EH (cell line): ENCODE measurements at places on chromosomes 16 and 17.

DNA sequence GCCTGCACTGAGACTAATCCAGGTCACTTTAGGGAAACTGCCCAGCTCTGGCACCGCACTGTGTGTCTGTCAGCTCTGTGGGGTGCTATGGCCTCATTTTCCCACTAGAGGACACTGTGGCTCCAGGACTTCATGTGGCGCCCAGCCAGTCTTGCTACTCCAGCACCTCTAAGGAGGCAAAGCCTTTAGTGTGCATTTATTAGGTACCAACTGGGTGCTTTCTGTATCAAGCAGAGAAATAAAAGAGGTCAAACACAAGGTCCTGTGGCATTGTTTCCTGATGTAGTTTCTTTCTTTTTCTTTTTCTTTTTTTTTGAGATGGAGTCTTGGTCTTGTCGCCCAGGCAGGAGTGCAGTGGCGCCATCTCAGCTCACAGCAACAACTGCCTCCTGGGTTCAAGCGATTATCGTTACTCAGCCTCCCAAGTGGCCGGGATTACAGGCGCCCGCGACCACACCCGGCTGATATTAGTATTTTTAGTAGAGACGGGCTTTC is 12.5 kb upstream of the RHBDL3 start:
- peak; percentile 79 for DNase-seq

DNA sequence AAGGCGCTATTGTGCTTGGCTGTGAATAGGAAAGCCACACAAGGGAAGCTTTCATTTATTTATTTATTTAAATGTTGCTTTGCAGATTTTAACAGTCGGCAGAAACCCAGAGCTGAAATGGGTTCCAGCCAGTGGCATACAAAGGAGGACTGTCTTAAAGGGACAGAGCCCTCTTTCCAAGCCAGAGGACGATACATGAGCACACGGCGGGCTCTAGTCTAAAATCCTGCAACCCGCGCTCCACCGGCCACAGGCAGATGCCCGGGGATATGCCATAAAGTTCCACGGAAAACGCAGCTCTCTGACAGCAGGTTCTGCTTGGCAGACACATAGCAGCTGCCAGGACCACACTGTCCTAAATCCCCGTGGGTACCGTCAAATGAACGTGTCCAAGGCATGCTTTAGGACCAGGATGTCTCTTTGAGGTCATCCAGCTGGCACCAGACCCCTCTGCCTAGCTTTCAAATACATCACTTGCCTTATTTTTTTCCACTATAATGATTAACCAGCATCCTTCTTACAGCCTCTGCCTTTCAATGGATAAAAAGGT is 64.6 kb downstream of the CYTH1 start:
- peak; percentile 53 for DNase-seq

GRCh38 chr17:39792526-39793221 is 54.9 kb downstream of the GRB7 start:
- DNase-seq: no peak

GRCh38 chr17:8839410-8839935 is 28.0 kb downstream of the PIK3R6 start:
- DNase-seq: no peak

DNA sequence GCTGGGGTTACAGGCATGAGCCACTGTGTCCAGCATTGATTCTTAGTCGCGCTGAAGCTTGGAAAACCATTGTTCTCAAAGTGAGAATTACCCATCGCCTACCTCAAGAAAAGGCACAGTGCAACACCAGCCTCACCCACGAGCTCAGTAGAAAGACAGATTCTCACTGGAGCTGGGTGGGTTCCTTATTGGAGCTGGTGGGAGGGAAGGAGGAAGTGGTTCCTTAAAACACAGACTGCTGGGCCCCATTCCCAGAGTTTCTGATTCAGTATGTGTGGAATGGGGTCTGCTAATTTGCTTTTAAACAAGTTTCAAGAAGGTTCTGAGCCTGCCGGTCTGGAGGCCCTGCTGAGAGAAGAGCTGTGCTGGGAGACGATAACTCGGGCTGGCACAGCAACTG is 264.7 kb downstream of the ENGASE start:
- DNase-seq: no peak

- peak; percentile 54 for DNase-seq
Measured at GRCh38 chr16:13919330-13919682, 648 bp upstream of the ERCC4 start.

- DNase-seq: no peak
Measured at GRCh38 chr17:27549251-27549893, 81.6 kb upstream of the LGALS9 start.

DNA sequence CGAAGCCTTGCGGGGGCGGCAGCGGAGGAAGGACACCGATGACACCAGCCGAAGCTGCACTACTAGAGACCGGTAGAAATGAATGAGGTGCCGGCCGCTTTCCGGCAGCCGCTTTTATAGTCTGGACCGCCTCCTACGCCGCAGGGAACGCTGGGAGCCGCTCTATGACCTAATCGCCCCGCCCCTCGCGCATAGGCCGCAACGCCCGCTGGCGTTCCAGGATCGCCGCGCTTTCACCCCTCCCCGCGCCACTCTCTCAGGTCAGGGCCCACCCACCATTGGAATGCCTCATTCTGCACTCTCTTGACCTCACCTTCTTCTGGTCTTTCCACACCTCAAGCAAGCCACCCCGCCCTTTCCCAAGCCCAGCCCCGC is at the start of gene DDX5:
DDX5 (minus strand) TSS at position 89 of the 375 bp plus-strand sequence. CDS start 170 bp downstream, outside the sequence.
- DNase-seq: peak; percentile 95

- DNase-seq: peak; percentile 47
Measured at GRCh38 chr17:50175035-50175807, 9.4 kb downstream of the SGCA start.

DNA sequence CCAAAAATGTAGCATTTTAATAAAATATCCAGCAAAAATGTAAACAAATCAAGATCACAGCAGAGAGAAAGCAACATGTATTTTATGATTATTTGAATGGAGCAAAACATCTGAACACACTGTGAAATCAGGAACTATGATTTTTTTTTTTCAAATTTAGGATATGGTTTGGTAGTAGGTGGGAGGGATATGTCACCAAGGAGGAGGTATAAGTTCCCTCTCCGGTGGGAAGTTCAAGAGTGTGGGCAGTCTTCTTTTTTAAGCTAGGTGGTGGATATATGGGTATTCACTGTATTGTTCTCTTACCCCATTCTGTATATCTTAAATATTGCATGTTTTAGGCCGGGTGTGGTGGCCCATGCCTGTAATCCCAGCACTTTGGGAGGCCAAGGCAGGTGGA is 10.2 kb downstream of the CDR2 start:
- DNase-seq: no peak

DNA sequence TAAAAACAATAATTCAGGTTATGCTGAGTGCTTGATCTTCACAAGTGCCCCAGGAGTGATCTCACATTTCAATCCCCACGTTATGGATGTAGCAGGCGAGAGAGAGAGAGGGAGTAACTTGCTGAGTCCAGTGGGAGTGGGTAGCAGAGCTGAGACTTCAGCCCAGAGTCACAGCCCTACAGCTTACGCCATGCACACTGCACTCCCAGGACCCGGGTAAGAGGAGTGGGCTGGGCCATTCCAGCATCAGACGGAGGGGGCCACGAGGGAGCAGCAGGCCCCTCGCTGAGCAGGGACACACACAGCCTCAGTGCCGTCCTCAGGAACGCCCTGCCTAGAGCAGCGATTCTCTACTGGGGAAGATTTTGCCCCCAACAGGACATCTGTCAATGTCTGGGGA is 9.8 kb upstream of the KIF19 start:
- DNase-seq: no peak

GRCh38 chr17:9024497-9024896 is 3.2 kb downstream of the NTN1 start:
- no peak for DNase-seq

DNA sequence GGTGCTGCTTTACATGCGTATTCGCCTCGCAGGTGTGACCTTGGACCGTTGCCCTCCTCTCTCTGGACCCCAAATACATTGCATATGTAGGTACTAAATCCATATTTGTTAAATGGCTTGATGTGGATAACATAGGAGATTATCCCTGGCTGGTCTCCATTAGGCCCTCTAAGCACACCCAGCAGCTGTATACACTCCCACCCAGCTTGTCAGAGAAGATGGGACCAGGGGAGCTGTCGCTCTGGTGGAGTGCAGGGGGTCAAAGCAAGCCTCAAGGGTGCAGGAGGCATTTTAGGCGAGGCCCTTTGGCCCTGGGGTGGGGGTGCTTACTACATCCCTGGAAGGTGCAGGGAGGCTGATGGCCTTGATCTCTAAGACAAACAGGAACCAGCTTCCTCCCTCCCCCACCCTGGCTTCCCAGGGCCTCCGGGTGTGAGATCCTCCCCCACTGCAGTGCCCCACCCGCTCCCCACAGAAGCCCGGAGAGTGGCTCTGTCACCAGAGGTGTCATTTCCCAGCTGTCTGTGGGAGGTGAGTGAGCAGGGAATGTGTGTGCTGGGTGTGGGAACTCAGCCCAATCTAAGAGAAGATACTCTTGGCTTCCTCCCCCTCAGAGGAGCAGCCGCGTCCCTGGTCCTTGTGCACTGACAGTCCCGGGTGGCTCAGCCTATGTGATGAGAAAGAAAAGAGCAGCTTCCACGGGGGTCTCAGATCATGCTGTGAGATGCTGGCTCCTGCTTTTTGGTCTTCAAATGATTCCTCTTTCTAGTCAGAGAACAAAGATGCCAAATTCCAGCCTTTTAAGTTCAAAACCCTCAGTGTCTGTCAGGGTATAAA is 1.4 kb upstream of the VAMP2 start:
- DNase-seq: peak; percentile 79

GRCh38 chr16:88424587-88425235 is 28.4 kb upstream of the ZFPM1 start:
- DNase-seq: no peak

- DNase-seq: no peak
Measured at GRCh38 chr17:32515677-32516383, 29.0 kb downstream of the CDK5R1 start.

DNA sequence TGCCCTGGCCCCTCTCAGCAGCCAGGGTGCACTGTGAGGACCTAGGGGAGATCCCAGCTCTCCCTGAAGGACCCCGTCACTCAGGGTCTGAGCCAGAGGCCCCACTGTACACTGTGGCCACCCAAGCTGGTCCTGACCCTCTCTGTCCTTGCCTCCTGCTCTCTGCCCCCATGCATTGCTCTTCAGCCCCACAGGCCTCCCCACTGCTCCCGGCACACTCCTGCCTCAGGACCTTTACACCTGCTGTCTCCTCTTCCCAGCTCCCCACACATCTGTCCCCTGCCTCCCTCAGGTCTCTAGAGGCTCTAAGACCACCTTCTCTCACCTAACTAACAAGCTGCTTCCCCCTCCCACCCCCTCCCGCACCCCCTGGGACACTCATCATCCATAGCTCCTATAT is 12.9 kb upstream of the RAI1 start:
- DNase-seq: no peak

- peak; percentile 75 for DNase-seq
Measured at GRCh38 chr16:14284930-14285512, 213.9 kb downstream of the MRTFB start.

DNA sequence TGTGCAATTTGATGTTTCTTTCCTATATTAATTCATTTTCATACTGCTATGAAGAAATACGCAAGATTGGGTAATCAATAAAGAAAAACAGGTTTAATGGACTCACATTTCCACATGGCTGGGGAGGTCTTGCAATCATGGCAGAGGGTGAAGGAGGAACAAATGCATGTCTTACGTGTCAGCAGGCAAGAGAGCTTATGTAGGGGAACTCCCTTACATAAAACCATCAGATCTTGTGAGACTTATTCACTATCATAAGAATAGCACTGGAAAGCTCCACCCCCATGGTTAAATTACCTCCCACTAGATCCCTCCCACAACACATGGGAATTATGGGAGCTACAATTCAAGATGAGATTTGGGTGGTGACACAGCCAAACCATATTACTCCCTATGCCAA is 418.9 kb upstream of the MAF start:
- no peak for DNase-seq

GRCh38 chr17:30220414-30220813 is 15.1 kb downstream of the SLC6A4 start:
- DNase-seq: no peak

GRCh38 chr17:6555331-6556120 is 829 bp downstream of the PITPNM3 start:
- DNase-seq: peak; percentile 45

DNA sequence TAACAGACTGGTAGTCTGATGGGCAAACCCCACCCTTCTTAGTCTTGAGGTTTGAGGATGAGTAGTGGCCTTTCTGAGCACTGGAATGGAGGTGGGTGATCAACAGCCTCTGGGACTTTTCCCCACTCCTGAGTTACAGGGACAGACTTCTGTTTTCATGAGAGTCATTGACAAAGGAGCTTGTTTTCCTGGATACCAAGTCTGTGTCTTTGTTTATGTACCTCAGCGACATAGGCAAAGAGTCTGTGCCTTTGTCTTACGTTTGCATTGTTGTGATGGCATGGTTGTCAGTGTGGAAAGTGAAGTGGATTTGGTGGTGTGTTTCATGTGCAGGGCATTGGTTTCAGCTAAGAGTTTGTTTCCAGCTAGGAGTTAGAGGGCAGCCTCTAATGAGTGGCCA is 17.5 kb downstream of the EPN2 start:
- no peak for DNase-seq

DNA sequence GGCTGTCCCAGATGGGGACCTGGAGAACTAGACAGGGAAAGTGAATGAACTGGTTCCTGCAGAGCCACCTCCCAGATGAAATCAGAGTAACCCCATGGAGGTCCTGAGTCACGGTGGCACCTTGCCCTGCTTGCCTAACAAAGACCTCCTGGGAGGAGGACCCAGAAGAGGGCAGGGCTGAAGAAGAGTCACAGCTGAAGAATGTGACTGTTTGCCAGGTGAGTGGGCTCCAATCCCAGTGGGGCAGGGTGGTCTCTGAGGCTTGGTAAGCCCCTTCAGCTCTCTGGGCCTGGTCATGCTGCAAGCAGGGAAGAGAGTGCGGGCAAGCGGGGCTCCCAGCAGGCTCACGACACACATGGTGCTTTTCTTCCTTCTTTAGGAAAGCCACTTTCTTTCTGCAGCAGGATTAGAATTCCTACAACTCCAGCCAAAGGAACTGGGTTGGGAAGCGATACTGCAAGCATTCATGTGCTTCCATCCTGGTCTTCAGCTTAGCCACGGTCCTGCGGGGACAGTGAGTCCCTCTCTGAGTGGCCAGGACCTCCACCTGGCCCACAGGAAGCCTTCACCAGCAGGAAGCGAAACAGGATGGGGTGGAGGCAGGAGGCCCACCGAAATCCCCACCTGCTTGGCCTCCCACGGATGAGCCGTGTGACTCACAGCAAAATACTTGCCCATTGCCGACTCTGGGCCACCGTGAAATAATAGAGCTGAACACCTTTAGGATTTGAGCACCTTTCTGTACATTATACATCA is 4.3 kb downstream of the C16orf74 start:
- peak; percentile 40 for DNase-seq

DNA sequence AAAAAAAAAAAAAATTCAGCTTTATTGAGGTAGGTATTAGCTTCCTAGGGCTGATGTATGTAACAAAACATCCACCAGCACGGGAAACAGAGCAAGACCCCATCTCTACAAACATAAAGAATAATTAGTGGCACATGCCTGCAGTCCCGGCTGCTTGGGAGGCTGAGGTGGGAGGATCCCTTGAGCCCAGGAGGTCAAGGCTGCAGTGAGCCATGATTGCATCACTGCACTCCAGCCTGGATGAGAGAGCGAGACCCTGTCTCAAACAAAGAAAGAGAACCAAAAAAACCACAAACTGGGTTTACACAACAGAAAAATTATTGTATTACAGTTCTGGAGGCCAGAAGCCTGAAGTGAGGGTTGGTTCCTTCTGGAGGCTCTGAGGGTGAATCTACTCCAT is 4.0 kb upstream of the MMP25 start:
- no peak for DNase-seq

- peak; percentile 46 for DNase-seq
Measured at GRCh38 chr16:85613604-85614337, 649 bp downstream of the GSE1 start.
